Suppressor macrophage treated with lipopolysaccharide for 4 hours (primary cell): ENCODE measurements at places on chromosomes 5 and 9.
A peak's percentile ranks its signal among the peaks of the same experiment; 100 is the strongest.

- DNase-seq, result no peak
Measured at GRCh38 chr9:136664000-136664915, 1.5 kb downstream of the EGFL7 start.

- DNase-seq, result no peak
Measured at GRCh38 chr5:146018514-146019375, 82.4 kb downstream of the SH3RF2 start.

DNA sequence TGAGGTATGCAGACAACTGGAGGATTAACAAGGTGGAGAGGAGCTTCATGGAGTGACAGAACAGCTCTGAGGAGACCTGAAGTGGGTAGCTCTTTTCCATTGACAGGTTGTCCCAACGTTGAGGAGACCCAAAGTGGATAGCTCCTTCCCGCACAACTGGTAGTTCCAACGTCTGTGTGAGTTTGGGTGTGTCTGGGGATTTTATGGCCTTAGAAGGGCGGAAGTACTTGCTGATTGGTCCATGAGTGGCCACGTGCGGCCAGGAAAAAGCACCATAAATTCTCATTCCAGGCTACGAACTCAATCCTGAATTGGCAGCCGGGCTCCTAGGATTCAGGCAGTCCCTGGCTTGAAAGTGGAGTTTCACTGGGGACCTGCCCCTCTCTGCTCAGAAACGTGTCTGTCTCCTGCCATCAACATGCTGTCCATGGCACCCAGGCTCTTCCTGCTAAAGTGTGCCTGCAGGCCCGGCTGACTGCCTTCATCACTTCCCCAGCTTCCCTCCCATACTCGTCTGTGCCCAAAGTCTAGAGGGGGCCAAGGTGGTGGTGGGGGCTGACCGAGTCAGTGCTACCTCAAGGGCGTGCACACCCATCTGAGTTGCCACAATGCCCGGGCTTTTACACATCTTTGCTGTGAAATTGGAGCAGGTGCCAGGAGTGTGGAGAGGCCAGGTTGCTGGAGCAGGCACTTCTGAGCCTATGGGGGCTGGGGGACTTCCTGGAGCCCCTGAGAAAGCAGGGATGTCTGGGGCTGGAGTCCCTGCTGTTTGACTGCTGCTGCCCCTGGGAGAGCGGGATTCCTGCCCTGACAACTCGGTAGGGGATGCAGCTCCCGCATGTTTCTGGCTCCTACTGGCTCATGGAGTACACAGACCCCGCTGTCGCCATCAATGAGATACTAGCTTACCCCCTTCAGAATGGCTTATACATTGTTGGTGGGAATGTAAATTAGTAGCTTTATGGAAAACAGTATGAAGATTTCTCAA, 2034.6 kb upstream of the ACO1 start:
- no peak for DNase-seq

DNA sequence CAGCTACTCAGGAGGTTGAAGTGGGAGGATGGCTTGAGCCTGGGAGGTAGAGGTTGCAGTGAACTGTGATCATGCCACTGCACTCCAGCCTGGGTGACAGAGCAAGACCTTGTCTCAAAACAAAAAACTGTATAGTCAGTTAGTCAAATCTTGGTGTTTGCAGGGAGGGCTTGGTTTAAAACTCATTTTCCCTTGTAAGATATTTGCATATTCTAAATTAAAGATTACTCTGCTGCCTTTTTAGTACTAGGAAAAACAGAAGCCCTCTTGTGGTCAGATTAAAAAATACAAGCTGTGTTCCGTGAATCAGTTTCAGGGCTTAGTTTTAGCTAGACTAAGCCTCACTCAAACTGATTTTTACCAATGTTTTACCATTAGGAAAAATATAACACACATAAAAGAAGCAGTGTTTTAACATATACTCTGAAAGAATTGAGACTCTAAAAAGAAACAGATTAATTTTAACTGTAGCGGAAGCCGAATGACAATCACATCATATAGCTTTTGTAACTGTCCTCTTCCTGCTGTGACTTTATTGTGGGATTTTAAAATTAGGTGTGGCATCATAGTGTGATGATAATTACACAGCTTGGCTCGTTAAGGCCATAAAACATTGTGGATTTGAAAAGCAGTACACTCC, 84.9 kb upstream of the BASP1 start:
- peak; percentile 68 for DNase-seq

- DNase-seq, result no peak
Measured at GRCh38 chr5:16740811-16741392, 124.1 kb upstream of the RETREG1 start.

- no peak for DNase-seq
Measured at GRCh38 chr5:73899916-73900315, 273.9 kb downstream of the ARHGEF28 start.

DNA sequence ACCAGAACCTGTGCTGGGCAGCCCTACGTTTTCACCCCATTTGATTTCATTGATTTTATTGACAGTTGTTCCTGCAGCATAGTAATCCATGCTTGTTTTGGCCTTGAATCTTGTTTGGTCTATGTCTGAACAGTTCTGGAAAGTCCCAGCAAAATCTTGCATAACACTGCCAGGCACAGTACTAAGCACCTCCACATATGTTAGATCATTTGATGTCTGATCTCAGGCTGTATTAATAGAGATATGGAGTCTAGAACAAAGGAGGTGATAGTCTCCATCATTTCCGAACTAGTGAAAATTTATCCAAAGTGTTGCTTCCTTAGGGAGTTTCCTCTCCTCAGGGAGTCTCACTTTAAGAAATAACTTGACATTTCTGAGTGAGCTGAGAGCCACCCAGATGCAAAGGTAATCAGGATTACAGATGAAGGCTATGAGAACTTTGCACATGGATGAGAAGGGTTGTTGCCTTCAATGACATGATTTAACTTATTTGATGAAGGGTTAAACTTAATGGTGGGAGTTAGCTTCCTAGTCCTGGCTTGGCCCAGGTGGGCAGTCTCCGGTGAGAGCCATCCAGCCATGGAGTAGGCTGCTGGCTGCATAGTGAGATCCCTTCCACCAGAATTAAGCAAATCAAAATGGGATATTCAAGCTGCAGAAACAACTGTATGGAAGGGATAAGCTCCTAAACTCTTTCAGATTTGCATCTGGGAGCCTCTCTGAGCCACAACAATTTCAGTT, 173.8 kb upstream of the MVB12B start:
- no peak for DNase-seq

GRCh38 chr9:69874301-69875060, 53.9 kb downstream of the CFAP95 start:
- no peak for DNase-seq

DNA sequence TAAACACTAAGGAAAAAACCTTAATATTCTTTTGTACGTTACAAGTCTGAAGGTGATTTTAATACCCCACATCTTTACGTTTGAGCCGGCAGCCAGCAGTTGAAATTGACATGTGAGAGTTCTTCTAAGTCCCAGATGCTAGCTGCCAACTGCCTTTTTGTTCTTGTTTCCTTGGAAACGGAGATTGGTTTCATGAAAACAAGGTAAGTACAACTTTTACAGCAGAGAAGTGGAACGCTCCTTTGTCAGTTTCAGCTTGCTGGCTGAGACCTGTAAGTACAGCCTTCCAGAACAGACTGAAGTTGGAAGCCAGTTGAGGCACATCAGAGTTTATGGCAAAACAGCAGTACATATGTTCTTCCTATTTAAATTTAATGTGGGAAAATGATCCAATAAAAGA, 1018.4 kb upstream of the ARRDC3 start:
- no peak for DNase-seq
